Large intestine (tissue), 12 donors: ENCODE measurements at places on chromosomes 4 and X. TPM values are rescaled to one million over a fixed set of nuclear protein-coding genes. Genes with fewer than 3 reads are reported as not detected.
A peak's percentile ranks its signal among the peaks of the same experiment; 100 is the strongest.

GRCh38 chr4:85318415-85318814 is 156.5 kb upstream of the ARHGAP24 start:
- H3K4me3 ChIP-seq = no peak overlapping the region
- no peak for DNase-seq
- no peaks in the 10 kb centered on the region for H3K36me3 ChIP-seq

- no peak for DNase-seq
- no peaks in the 10 kb centered on the region for H3K4me1 ChIP-seq
- H3K36me3 ChIP-seq = no peaks in the 10 kb centered on the region
- no peak overlapping the region for H3K27ac ChIP-seq
These were observed 750.5 kb upstream of the POU3F4 start for GRCh38 chrX:82757614-82758013.

Gene H2BW1
- polyA plus RNA-seq = not detected

GRCh38 chrX:52979568-52979967 is 21.2 kb upstream of the FAM156A start:
- no peaks in the 10 kb centered on the region for H3K27me3 ChIP-seq
- H3K4me1 ChIP-seq = no peaks in the 10 kb centered on the region
- no peaks in the 10 kb centered on the region for H3K36me3 ChIP-seq
- no peak for DNase-seq
- no peak overlapping the region for H3K4me3 ChIP-seq
- no peak overlapping the region for H3K27ac ChIP-seq

Gene SLC6A14
- polyA plus RNA-seq = 1.1 TPM

GRCh38 chrX:132217203-132218073 is 1.8 kb downstream of the RAP2C start:
- H3K4me1 ChIP-seq = peaks cover 7% of the 10 kb centered on the region
- H3K27ac ChIP-seq = peak overlapping the region; percentile 98
- no peaks in the 10 kb centered on the region for H3K27me3 ChIP-seq
- peaks cover 3% of the 10 kb centered on the region for H3K36me3 ChIP-seq

Gene DOK7
- polyA plus RNA-seq = 8.5 TPM

DNA sequence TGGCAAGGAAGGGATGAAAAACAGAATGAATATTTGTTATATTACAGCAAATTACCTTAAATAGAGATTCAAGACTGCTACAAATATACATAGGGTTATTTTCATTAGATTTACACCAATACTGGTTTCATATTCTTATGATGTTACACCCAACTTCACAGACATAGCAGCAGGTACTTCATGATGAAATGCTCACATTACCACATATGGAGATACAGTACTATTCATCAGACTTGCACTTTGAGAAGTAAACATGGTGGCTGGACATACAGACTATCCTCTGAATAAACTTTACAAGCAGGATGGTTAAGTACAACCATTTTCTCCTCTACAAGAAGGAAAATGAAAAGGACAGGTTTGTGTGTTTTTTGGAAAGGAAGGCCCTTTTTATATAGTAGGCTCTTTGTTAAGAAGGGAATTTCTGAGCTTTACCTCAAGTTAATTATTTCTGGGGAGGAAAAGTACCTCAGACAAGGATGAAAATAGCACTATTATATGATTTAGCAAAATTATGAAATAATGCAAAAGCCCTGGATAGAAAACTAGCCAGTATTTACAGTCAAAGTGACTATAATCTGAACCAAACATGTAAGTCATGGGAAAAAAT is 12.0 kb upstream of the FAM120C start:
- no peaks in the 10 kb centered on the region for H3K4me1 ChIP-seq
- no peak overlapping the region for H3K4me3 ChIP-seq
- no peaks in the 10 kb centered on the region for H3K27me3 ChIP-seq
- no peak overlapping the region for H3K27ac ChIP-seq

DNA sequence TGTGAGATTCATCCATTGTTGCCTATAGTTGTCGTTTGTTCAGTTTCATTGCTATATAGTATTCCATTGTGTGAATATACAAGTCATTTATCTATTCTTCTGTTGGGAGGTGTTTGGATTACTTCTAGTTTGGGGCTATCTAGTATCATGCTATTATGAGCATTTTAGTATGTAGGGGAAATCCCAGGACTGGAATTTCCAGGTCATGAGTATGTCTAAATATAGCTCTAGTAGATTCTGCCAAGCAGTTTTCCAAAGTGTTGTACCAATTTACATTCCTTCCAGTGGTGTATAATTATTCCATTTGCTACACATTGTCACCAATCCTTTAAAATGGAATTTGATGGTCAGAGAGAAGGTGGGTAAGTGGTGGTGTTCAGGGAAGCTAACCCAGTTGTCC is 30.1 kb downstream of the EGFL6 start:
- H3K27me3 ChIP-seq = no peaks in the 10 kb centered on the region
- H3K27ac ChIP-seq = no peak overlapping the region
- DNase-seq = no peak
- no peak overlapping the region for H3K4me3 ChIP-seq
- H3K36me3 ChIP-seq = no peaks in the 10 kb centered on the region

GRCh38 chr4:7827566-7827965 is 112.1 kb downstream of the AFAP1 start:
- H3K27me3 ChIP-seq = no peaks in the 10 kb centered on the region
- no peak overlapping the region for H3K4me3 ChIP-seq
- peaks cover 33% of the 10 kb centered on the region for H3K4me1 ChIP-seq
- peak overlapping the region; percentile 50 for H3K27ac ChIP-seq
- no peak for DNase-seq
